ENCODE measurements at places on chromosomes 4 and X.

- DNase-seq: no peak
Observed at GRCh38 chrX:107025545-107025944, 25.5 kb upstream of the MORC4 start.

DNA sequence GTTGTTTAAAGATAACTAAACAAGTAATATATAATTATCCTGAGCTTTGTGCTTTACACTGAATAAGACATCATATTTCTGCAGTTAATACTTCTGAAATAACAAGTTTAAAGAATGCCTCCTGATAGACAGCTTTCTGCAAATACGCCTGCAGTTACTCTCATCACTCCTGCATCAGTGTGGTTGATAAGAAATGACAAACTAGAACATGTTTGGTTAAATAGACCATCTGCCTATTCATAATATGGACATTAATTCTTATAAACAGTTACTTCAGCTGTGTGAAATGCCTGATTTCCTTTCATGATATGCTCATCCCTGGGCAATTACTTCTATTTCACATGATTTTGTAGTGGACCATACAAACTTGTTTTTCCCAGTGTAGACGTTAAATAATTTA is 7.0 kb upstream of the TENM3 start:
- DNase-seq: no peak

DNA sequence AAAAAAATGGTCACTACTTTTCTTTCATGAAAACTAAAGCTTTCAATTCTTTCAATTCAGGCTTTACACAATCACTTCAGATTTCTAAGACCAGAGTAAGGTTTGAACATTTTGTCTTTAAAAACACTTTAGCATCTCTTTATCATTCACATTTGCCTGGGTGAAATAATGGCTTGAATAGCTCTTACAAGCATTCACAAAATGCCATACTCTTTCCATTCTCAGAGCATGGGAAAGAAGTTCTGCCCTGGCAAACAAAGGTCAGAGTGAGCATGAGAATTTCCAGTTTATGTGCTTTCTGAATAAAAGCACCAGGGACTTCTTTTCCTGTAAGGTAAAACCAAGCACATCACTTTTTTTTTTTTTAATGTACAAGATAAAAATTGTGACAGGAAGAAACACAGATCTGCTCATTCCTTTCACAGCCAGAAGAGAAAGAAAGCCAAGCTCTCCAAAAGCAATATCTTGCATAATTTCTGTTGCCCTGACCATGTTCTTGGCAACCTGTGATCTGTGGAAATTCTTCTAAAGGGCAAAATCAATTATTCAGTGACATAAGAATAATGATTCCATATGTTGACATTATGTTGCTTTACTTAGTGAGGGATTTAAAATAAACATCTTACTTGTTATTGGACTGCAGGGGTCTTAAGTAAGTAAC is 64.8 kb downstream of the CD40LG start:
- no peak for DNase-seq

DNA sequence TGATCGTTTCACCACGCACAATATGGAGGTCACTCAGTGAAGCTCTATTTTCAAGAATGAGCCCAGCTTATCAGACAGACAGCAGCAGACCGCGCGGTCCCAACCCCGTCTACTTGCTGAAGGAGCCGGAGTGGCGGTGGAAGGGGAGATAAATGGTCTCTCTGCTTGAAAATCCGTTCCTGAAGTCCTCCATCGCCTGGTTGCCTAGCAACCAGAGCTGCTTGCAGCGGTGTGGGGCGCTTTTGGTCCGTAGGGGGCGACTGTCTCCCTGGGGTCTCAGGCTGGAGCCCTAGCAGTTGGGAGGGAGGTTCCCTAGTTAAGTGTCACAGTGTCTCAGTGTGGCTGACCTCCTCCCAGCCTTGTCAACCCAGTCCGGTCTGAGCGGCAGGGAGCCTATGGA is 8.3 kb upstream of the DLG3 start:
- no peak for DNase-seq

GRCh38 chr4:88419874-88420273 is 37.0 kb upstream of the HERC5 start:
- DNase-seq: no peak

DNA sequence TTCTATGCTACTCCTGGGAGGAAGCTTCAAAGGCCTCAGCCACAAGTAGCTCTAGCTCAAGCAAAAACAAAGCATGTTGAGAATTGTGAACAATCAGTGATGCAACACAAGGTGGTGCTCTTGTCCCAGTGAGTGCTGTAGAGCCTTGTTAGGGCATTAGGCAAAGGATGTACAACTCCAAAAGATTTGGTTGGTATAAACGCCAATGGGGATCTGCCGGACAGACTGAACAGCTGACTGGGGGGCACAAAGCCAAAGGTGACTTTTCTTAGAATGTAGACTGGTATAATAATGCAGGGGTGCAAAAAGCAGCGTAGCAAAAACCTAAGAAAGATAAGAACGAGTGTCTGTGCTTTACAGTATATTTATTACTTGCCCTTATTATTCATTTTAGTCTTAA is 62.6 kb upstream of the ALB start:
- no peak for DNase-seq

All from stimulated activated CD8-positive, alpha-beta memory T cell treated with anti-CD3 and anti-CD28 coated beads, Interleukin-15, amount 100 ng/mL, for 4 hours (primary cell).